ENCODE measurements at places on chromosomes 7 and 10.
A peak's percentile ranks its signal among the peaks of the same experiment; 100 is the strongest.

- no peak for DNase-seq
Observed at GRCh38 chr7:71661671-71662224, 529.8 kb downstream of the GALNT17 start.

GRCh38 chr10:95487994-95488393, 73.2 kb downstream of the SORBS1 start:
- DNase-seq, result no peak

- no peak for DNase-seq
Observed at GRCh38 chr10:129445436-129446182, 21.4 kb upstream of the MGMT start.

DNA sequence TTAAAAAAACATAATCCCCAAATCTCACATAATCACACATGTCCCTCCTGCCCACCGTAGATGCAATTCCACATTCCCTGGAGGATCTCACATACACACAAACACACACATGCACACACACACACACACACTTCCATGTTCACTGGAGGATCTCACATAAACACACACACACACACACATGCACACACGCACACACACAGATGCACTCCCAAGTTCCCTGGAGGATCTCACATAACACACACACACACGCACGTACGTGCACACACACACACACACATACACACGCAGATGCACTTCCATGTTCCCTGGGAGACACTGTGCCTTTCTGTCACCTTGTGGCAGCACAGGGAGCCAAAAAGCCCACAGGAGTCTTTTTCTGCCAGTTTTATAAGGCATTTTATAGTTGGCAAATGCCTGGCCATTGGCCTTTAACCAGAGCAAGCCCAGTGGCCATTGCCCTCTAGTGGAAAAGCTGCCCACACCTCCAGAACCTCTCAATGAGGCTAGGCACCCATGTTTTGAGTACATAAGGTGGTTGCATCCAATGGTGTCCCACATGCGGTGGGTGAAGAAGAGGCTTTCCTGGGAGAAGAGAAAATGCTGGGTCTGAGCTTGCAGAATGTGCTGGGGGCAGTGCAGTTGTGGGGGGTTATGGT, 115.4 kb upstream of the ACBD5 start:
- DNase-seq, result no peak

- DNase-seq, result no peak
Observed at GRCh38 chr10:4831091-4831490, 5.1 kb downstream of the AKR1E2 start.

DNA sequence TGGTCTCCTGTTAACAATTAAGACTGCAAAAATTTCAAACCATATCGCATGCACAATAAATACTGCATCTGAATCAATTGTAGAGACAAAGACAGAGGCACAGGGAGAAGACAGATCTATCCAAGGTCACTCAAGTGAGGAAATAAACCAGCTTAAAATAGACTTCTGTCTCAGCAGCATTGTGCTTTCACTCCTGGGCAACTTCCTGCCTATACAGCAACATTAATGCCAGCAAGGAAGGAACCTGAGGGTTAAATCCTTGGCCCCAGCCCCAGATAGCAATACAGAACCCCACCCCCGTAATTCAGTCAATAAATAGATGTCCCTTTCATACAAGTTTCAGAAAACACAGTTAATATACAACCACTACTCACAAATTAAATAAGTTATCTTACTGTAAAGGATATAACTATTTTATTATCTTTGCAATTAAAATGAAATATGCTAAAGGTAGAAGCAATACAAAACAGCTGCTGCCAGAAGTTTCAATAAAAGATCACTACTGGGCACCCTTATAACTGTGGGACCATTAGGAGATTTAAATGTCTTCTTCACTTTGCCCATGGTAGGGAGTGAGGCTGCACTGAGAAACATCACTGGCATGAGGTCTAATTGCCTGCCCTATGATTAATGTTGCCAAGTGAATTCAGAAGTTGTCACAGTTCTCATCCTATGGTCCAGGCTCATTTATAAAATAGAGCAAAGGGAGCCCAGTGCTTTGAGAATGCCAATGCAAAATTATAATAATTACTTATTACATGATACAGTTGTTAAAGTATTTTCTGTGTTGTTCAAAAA, 49.4 kb downstream of the CAV1 start:
- DNase-seq, result no peak

DNA sequence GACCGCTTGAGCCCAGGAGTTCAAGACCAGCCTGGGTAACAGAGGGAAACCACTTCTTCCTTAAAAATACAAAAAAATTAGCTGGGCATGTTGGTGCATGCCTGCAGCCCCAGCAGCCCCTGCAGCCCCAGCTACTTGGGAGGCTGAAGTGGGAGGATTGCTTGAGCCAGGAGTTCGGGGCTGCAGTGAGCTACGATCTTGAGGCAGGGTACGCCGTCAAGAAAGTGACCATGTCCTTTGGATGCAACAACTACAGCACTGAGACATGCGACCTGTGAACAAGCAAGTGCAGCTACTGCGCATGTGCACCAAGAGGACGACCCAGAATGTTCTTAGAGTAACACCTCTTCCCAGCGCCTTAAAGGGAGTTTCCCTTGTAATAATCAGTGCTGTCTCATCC, 66.6 kb upstream of the ZNF479 start:
- no peak for DNase-seq

DNA sequence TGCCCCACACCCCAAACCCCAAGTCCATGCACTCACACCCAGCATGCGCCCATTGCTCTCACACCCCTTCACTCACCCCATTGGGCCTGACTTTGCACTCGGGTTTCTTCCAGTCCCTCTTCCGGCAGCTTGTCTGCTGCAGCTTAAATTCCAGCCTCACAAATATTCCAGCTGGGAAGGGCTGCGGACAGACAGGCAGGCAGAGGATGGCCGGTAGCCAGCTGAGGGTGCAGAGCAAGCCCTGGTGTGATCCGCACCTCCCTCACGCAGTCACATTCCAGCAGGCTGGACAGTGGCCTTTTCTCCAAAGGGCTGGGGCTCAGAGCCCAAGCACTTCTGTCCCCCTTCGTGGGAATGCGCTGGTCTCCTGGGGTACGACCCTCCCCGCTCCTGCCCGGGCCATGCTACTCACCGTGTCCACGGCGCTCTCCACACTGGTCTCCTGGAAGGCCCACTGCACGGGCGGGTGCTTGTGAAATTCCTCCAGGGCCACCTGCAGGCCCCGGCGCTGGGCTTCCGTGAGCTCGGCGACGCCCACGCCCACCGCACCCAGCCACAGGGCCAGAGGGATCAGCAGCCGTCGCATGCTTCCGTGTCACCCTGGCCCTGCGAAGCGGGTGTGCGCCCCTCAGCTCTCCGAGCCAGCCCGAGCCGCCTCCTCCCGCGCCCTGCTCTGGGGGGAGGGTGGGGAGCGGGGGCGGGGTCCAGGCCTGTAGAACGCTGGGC, 1.2 kb downstream of the RARRES2 start:
- peak; percentile 60 for DNase-seq

GRCh38 chr10:61112771-61113170, 168.8 kb upstream of the RHOBTB1 start:
- DNase-seq, result no peak

GRCh38 chr10:28677888-28678686, 766 bp downstream of the BAMBI start:
- DNase-seq, result no peak

DNA sequence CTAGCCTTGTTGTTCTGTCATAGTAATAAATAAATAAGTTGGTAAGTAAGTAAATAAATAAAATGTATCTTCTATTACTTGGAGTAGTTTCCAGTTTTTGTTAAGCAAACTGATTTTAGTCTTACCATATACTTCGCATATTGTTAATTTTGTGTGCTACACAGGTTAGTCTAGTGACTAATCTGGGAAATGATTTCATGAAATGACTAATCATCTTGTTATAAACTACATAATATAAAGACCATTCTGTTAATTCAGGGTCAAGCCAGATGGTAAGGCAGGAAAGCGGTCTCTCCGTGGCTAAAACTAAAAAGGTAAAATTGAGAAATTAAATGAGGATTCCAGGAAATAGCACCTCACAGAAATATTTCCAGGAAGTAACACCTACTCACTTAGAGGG, 58.5 kb upstream of the FOXP2 start:
- no peak for DNase-seq

- no peak for DNase-seq
Observed at GRCh38 chr10:73449113-73449512, 15.8 kb upstream of the MSS51 start.

- DNase-seq, result no peak
Observed at GRCh38 chr10:83083831-83084230, 1055.5 kb upstream of the GHITM start.

GRCh38 chr7:112579388-112579787, 98.6 kb downstream of the LSMEM1 start:
- no peak for DNase-seq

- peak; percentile 45 for DNase-seq
Observed at GRCh38 chr10:50648089-50648934, 24.6 kb upstream of the SGMS1 start.

- no peak for DNase-seq
Observed at GRCh38 chr7:28748346-28748745, 209.8 kb downstream of the TRIL start.

GRCh38 chr7:114889646-114890285, 32.1 kb upstream of the MDFIC start:
- no peak for DNase-seq

DNA sequence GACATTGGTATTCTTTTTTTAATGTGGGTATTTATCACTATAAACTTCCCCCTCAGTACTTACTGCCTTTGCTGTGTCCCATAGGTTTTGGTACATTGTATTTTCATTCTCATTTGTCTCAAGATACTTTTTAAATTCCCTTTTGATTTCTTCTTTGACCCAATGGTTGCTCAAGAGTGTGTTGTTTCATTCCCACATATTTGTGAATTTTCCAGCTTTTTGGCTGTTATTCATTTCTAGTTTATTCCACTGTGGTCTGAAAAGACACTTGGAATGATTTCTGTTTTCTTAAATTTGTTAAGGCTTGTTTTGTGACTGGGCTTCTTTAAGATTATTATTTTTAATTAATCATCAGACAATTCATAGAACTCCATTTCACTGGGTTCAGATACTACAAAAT, 105.0 kb downstream of the EPC1 start:
- no peak for DNase-seq

DNA sequence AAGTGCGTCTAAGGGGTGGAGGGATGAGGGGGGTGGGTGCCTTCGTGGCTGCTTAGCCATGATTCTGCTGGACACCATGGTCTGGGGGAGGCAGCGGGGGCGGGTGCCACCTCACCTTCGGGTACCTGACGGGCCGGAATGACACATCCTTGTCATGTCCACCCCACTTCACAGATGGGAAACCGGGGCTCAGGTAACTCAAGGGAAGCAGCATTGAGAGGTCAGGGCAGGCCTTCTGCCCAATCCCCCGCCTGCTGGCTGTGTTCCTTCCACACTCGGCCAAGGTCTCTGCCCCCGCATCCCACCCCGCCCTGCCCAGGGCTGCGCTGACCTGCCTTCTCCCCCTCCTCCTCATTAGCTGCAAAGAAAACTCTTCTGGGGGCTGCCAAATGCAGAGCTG, 598.0 kb downstream of the PTPRN2 start:
- DNase-seq, result no peak

DNA sequence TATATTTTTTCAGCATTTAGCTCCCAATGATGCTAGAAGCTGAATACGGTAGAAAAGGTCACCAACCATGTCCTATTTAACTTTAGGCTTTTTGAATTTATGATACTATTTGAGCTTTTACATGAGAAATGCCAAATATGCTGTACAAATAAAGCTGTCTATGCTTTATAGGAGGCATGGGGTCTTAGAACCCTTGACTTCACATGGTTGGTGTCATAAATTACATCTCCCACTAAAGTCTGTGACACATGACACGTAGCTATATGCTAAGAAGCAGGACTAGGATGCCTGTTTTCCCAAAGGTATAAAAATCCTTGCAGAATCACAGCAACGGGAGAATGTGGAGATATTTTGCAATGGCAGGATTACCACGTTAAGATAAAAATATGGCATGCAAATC, 960.4 kb downstream of the PCDH15 start:
- no peak for DNase-seq

DNA sequence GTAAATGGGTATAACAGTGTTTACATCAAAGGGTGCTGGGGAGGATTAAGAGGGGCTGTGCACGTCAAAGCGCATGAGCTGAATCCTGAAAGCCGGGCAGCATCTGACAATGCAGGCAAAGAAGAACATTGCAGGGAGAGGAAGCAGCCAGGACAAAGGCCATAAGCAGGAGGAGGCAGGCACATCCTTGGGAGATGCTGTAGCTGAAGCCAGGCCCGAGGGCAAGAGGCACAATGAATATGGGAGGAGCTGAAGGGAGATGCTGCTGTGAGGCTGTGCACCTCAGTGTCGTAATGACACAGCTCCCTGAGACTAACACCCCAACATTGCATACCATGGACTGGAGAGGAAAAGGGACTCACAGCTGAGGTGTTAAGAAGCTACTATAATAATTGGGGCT, 129.2 kb downstream of the BTAF1 start:
- no peak for DNase-seq

- no peak for DNase-seq
Observed at GRCh38 chr7:5314864-5315263, 32.1 kb downstream of the SLC29A4 start.

GRCh38 chr7:93036807-93037206, 81.0 kb downstream of the SAMD9 start:
- DNase-seq, result peak; percentile 54

DNA sequence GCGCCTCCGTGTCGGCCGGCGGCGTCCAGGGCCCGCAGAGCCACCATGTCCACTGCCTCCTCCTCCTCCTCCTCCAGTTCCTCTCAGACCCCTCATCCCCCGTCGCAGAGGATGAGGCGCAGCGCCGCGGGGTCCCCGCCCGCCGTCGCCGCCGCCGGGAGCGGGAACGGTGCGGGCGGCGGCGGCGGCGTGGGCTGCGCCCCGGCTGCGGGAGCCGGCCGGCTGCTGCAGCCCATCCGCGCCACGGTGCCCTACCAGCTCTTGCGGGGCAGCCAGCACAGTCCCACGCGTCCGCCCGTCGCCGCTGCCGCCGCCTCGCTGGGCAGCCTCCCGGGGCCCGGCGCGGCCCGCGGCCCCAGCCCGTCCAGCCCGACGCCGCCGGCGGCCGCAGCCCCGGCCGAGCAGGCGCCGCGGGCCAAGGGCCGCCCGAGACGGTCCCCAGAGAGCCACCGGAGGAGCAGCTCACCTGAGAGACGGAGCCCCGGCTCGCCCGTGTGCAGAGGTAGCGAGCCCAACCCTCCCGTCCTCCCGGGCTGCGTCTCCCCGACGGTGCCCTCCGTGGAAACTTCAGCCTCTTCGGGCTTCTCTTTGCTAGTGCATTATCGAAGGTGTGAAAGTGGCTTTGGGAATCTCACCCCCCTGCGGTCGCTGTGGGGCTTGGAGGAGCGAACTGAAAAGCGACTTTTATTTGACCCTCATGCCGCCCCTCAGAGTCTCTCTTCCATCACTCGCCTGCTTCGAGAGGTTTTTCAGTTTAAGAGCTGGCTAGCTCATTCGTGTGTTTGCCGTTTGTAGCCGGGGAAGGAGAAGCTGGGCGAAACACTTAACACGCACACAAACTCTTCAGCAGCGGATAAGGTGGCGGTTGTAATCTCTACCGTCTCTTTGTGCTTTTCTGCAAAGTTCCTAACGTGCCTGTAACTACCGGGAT, 975 bp downstream of the GLCCI1 start:
- peak; percentile 46 for DNase-seq

- DNase-seq, result no peak
Observed at GRCh38 chr7:2980401-2981102, 63.1 kb downstream of the CARD11 start.
